ENCODE measurements at places on chromosomes 2 and 18.

GRCh38 chr2:196925768-196926561 is 542 bp downstream of the PGAP1 start:
- DNase-seq, result peak; percentile 44

GRCh38 chr2:207937823-207938222 is 87.5 kb downstream of the PLEKHM3 start:
- DNase-seq, result no peak

DNA sequence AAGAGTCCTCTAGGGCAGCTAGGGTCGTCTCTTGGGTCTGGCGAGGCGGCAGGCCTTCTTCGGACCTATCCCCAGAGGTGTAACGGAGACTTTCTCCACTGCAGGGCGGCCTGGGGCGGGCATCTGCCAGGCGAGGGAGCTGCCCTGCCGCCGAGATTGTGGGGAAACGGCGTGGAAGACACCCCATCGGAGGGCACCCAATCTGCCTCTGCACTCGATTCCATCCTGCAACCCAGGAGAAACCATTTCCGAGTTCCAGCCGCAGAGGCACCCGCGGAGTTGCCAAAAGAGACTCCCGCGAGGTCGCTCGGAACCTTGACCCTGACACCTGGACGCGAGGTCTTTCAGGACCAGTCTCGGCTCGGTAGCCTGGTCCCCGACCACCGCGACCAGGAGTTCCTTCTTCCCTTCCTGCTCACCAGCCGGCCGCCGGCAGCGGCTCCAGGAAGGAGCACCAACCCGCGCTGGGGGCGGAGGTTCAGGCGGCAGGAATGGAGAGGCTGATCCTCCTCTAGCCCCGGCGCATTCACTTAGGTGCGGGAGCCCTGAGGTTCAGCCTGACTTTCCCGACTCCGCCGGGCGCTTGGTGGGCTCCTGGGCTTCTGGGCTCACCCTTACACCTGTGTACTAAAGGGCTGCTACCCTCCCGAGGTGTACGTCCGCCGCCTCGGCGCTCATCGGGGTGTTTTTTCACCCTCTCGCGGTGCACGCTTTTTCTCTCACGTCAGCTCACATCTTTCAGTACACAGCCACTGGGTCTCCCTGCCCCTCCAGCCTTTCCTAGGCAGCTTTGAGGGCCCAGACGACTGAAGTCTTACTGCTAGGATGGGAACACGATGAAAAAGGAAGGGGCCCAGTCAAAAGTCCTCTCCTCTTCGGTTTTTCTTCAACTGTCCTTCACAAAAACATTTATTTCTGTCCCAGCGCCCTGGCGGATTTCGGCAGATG is 8.1 kb downstream of the SIX2 start:
- peak; percentile 64 for DNase-seq

DNA sequence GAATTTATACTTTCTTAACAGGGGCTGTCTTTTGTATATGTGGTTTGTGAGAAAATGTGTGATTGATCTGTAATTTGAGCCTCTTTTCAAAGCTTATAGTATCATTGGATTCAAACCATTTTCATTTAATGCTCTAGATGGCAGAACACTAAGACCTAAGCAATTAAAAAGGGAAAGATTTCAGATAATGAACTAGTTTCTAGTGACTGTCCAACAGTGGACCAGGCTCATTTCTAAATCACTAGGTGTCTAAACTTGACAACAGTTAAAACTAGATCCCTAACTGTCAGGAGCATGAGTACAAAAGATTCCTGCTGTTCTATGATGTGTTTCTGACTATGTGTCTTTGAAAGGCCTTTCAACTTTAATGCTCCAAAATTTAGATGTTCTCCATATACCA is 54.6 kb downstream of the ANKRD44 start:
- DNase-seq, result no peak

GRCh38 chr2:132441051-132441450 is 24.4 kb downstream of the GPR39 start:
- no peak for DNase-seq

GRCh38 chr2:164565359-164565758 is 55.9 kb downstream of the GRB14 start:
- no peak for DNase-seq

Data from nephron progenitor cell (in vitro differentiated cells).